ENCODE measurements at places on chromosomes 2 and 18.

DNA sequence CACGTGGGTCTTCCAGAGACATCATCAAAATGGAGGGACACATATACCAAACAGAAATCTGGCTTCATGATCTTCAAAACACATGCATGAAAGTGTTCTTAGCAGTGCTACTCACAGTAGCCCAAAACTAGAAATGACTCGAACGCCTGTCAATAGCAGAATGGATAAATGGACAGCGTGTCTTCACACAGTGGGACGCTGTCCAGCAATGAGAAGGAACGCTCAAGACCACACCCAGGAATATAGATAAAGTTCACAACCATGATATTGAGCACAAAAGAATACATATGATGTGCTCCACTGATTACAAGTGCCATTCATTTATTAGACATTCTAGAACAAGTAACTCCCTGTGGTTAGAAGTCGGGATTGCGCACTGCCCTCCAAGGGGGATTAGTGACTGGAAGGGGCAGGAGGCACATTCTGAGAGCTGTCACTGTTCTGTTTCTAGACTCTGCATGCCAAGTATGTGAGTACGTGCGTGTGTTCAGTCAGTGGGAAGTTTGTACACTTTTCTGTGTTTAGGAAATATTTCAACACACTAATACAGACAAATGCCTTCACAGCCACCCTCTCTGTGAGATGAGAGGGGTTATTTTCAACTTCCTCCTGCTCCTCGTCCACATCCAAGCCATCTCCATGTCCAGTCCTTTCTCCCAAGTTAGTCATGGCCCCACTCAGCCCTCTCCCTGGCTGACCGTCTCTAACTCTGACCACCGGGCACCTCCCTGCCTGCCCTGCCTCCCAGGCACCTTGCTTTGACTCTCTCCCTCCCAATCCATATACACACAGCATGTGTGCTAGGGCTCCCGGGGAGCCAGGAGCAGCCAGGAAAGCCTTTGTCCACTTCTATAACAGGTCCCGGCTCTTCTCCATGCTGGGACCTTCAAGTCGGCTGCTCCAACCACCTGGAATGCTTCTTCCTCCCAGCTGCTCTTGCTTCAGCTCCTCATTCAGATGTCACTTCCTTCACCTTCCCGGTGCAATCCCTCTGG, 26.9 kb upstream of the TNS1 start:
- DNase-seq: no peak

DNA sequence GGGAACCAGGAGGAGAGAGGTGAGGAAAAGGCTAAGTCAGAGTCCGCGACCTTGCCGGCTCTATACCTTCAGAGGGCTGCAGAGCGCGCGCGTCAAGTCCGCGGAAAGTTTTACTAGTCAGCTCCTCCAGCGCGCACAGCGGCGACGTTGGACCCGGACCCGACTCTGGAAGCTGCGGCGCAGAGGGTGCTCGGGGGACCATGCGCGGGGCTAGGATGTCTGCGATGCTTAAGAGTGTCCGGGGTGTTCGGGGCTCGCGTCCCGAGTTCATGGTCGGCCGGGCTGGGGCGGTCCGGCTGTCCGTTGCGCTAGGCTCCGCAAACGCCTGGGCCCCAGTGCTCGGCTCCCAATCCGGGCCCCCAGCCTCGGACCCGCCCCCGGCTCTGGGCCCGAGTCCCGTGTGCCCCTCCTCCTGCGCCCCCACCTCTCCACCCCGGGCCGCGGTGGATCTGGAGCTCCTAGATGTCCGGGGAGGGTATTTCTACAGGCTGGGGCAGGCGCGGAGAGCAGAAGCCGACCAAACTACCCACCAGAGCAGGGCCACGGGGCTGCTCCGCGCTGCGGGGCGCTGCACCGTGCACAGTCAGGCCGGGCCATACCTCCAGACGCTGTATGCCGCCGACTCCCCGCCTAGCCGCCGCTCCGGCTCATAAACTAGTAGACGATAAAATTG, at the start of gene LBX2:
TSS of gene LBX2 (minus strand) at position 337 of the 673 bp plus-strand sequence. CDS start at position 271, 66 bp downstream.
- no peak for DNase-seq

DNA sequence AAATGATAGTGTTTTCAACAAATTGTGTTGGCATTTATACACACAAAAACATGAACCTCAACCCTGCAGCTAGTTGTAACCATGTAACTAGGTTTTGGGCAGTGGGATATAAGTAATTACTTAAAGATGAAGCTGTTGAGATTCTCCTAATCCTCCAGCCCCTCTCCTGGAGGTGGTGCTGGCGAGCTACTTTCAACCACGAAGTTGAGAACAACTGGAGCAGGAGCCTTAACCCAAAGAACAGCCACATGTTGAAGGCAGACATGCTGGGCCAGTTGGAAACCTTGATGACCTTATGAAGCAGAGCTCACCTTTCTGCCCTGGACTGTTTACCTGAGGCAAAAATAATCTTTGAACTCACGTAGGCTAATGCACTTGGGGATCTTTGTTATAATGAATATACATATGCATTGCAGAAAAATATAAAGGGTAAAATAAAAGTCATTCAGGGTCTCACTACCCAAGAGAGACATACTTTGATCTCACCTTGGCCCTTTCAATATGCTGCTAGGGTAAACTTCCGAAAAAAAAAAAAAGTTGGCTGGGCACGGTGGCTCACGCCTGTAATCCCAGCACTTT, 89.6 kb upstream of the NPAS2 start:
- DNase-seq: peak; percentile 52

GRCh38 chr2:225270861-225271260, 128.6 kb upstream of the NYAP2 start:
- no peak for DNase-seq

- no peak for DNase-seq
Observed at GRCh38 chr2:167572883-167573619, 674.3 kb downstream of the STK39 start.

DNA sequence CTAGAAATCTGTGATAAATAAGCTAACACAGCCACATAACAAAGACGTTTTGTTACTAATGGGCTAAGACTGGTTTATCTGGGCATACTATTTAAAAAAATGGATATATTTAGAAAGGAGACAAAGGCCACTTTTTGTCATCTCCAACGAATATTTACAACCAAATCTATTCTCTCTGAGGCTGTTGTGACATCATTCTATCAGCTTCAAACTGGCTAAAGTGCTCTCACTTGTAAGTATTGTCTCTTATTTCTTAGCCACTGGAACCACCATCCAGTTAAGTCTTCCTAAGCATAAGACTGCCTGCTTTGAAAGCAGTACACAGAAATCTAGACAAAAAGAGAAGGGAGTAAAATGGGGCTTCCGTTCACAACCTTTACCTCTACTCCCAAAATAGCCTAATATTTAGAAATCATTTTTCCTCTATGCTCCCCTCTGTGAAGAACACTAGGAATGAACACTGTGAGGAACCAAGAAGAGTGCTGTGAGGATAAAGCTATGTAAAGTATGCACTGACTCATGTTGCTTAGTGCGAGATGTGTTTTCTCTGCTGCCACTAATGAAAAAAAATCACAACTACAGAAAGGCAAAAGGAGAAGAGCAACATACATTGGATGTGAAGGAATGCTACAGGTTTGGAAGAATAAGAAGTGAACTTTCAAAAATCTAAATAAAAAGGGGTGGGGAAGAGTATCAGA, 264.1 kb downstream of the EXOC6B start:
- DNase-seq: no peak

GRCh38 chr2:72040629-72041571, 106.8 kb downstream of the CYP26B1 start:
- DNase-seq: no peak

DNA sequence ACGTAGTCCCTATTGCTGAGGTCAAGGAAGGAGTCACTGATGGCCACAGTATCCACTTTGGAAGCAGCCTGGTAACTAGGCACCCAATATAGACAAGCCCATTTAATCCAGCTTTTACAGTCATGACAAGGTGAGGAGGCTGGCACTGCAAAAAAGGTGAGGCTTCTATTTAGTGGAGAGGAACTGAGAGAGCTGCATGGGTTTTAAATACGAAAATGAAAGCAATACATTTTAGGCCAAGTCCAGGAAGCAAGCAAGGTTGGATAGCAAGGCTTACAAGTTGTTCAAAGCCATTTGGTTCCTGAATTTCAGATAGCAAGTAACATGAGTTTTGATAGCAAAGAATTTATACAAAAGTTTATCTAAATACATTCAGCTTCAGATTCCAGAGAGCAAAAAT, 80.4 kb downstream of the SGPP2 start:
- no peak for DNase-seq

GRCh38 chr2:238113611-238114010, 13.5 kb downstream of the ESPNL start:
- no peak for DNase-seq

GRCh38 chr2:135050132-135050531, 2.0 kb upstream of the RAB3GAP1 start:
- no peak for DNase-seq

- no peak for DNase-seq
Observed at GRCh38 chr2:190974629-190975361, 39.2 kb downstream of the STAT1 start.

DNA sequence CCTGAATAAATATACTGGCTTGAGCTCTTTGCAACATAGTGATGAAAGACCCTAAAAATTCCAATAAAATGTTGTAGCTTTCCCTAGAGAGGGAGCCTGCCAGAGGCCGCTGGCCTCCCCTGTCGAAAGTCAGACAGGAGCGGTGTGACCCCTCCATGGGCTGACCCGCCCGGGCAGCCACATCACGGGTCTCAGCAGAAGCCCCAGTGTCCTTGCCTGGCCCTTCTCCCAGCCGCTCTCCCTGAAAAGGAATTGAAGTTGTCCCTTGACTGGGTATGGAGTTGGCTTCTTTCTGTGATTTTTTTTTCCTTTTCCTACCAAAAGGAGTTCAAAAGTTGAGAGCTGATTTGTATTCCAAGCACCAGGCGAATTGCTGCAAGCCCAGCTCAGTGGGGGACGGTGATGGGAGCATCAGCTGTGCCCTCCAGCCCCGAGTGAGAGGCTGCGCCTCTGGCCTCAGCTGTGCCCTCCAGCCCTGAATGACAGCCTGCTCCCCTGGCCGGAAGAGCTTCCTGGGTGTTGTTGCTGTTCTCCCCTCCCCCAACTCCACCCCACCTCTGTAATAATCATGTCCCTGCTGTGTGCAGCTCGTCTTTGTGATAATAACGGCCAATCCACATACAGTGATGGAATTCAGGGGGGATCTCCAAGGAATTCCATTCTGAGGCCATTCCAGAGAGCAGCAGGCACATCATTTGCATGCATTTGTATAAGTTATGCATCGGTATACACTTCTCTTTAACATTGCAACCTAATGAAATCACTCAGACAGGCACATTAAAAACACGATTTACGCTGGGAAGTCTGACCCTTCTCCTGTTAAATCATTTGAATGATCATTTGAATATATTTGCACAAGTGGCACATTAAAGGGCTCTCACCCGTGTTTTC, 501.0 kb downstream of the EIPR1 start:
- no peak for DNase-seq

DNA sequence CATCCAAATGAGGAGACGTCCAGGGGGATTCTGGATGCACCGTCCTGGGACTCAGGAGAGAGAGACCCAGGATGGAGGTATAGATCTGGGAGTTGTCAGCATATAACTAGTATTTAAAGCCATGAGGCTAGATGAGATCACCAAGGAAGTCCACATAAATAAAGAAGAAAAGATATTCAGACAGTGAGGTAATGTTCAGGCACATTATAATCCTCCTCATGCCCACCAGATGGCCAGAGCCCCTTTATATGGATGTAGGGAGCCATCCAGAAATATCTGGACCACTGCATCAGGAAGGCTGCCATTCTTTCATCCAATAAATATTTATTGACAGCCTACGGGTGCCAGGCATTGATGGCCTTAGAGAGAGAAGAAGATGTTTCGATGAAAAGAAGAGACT, 21.2 kb upstream of the NCKAP5 start:
- DNase-seq: no peak

GRCh38 chr2:32963941-32964340, 17.2 kb downstream of the LTBP1 start:
- no peak for DNase-seq

DNA sequence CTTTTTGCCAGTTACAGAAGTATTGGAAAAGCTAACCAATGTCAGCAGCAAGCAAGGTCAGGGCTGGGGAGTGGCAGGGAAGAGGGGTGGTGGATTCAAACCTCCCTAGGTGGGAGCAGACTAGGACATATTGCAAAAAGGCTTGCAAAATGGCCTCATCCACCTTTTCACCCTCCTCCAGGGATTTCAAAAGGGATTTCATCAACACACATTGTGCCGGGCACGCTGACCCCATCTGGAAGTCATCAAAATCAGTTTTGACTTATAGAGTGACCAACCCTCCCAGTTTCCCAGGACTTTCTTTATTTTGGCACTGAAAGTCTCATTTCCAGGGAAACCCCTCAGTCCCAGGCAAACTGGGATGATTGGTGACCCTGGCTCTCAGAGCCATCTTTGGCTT, 94.7 kb downstream of the BIN1 start:
- DNase-seq: no peak

DNA sequence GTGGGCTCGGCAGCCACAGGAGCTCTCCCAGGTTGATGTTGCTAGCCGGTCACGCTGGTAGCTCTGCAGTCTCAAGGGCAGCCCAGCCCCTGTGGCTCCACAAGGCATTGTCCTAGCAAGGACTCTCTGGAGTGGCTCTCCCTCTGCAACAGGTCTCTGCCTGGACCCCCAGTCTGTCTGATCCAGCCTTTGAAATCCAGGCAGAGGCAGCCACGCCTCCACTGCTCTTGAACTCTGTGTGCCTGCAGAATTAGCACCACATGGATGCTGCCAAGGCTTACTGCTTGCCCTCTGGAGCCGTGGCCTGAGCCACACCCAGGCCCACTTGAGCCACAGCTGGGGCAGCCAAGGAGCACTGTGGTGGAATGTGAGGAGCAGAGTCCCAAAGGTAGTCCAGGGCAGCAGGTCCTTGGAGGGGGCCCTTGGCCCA, 43.0 kb upstream of the FAHD2A start:
- no peak for DNase-seq

DNA sequence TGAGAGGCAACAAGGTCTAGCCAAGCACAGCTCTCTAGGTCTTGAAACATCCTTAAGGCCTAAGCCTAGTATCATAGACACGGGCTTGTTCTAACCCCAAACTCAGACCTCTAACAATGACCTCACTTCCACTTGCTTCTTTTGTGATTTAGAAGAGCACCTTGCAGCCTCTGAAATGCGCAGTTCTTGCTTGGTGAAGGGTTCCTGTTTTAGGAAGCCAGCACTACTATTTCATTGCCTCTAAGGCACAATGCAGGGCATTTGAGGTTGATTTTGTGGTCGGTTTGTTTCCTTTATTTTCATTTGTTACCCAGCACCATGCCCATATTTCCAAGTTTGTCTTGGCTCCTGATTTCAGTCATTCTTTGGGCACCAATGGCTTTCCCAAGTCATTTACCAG, 117.0 kb upstream of the CYP1B1 start:
- peak; percentile 4 for DNase-seq

DNA sequence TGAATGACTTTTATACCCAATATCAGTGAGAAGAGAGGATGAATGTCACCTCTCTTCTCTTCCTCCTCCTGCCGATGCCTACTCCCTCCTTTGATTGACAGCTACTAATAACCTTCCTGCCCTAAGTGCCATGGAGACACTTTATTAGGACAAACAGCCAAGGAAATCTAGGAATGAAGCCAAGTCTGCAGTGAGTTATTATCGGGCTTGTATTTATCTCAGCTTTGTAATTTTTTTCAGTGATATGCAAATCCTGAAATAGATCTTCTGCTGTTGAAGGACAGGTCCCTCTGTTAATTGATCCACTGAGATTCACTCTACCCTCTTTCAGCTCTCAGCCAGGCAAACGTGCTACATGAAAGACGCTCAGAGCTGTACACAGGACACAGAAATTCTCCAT, 686.7 kb downstream of the TMEM182 start:
- DNase-seq: no peak

- no peak for DNase-seq
Observed at GRCh38 chr18:50674307-50674980, 114.6 kb downstream of the MAPK4 start.

All from iPS DF 6.9 (cell line).